ENCODE measurements at places on chromosomes 12 and 14. TPM values are rescaled to one million over a fixed set of nuclear protein-coding genes. Genes with fewer than 3 reads are reported as not detected.

PMEL gene
- total RNA-seq = 0.16 TPM

- H3K4me3 ChIP-seq = peak overlapping the region; percentile 99
- peaks cover 5% of the 10 kb centered on the region for H3K27me3 ChIP-seq
- no peaks in the 10 kb centered on the region for H3K36me3 ChIP-seq
- H3K27ac ChIP-seq = peak overlapping the region; percentile 63
- H3K4me1 ChIP-seq = peaks cover 26% of the 10 kb centered on the region
Observed at GRCh38 chr12:26833743-26834490, 923 bp upstream of the ITPR2 start.

GRCh38 chr14:23430723-23431085 is 4.8 kb downstream of the MYH7 start:
- no peak overlapping the region for H3K27ac ChIP-seq
- H3K4me1 ChIP-seq = no peaks in the 10 kb centered on the region
- no peak overlapping the region for H3K4me3 ChIP-seq
- peaks cover 35% of the 10 kb centered on the region for H3K27me3 ChIP-seq
- DNase-seq = peak; percentile 33

KRT83 gene
- total RNA-seq = not detected

DNA sequence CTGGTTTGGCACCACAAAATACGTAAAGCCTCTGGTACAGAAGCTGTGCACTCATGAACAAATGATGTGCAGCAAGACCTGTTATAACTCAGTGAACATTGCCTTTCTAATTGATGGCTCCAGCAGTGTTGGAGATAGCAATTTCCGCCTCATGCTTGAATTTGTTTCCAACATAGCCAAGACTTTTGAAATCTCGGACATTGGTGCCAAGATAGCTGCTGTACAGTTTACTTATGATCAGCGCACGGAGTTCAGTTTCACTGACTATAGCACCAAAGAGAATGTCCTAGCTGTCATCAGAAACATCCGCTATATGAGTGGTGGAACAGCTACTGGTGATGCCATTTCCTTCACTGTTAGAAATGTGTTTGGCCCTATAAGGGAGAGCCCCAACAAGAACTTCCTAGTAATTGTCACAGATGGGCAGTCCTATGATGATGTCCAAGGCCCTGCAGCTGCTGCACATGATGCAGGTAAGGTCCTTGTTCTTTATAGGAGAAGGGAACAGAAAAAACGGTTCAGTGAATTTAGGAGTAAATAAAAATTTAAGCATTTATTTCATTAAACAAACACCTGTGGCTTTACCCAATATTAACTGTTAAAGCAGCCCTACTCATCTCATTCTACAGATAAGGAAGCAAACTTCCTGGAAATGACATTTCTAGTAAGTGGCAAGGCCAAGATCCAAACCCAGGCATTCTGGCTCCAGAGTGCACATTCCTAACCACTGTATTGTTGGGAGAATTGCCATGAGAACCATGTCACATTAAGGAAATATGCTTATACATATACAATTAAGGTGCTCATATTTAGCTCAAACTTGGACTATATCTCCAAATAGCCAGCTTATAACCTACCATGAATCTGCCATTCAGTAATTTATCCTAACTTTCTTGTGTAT is 11.7 kb downstream of the COCH start:
- no peak overlapping the region for H3K4me3 ChIP-seq
- peaks cover 3% of the 10 kb centered on the region for H3K27me3 ChIP-seq
- no peak for DNase-seq
- no peak overlapping the region for H3K27ac ChIP-seq
- H3K4me1 ChIP-seq = peaks cover 6% of the 10 kb centered on the region
